Cerebellar nuclear complex (tissue), 1 donor: ENCODE measurements at places on chromosomes 4 and X.

DNA sequence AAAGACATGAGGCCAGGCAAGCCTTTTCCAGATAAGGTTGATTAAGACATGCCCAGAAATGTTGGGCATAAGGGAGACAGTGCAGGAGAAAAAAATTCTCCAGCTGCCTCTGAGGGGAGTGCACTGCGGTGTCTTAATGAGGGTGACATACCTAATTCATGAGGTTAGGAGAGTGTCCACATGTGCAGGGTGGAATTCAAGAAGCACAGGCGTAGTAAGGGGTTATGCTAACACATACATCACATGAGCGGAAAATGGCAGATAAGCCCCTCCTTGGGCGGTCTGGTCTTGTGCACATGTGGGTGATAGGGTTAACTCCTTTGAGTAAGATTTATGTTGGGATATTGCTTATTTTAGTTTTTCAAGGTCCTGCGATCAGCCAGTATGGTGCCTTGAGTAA is 122.4 kb downstream of the PHKA2 start:
- no peak for DNase-seq

GRCh38 chr4:179344861-179345260 is 1902.6 kb upstream of the AGA start:
- DNase-seq: no peak

GRCh38 chrX:13875572-13875971 is 58.7 kb upstream of the GPM6B start:
- no peak for DNase-seq

- no peak for DNase-seq
These were observed 49.2 kb upstream of the PRSS48 start for GRCh38 chr4:151227731-151228130.

- no peak for DNase-seq
These were observed 1.1 kb downstream of the GAB1 start for GRCh38 chr4:143337600-143338287.

GRCh38 chr4:177986236-177986635 is 544.0 kb upstream of the AGA start:
- no peak for DNase-seq

GRCh38 chr4:103012060-103012459 is 7.4 kb downstream of the SLC9B1 start:
- DNase-seq: no peak
